ENCODE measurements at places on chromosomes 6 and 20.

GRCh38 chr6:163183806-163184205 lies 230.7 kb upstream of the QKI start:
- DNase-seq, result no peak

DNA sequence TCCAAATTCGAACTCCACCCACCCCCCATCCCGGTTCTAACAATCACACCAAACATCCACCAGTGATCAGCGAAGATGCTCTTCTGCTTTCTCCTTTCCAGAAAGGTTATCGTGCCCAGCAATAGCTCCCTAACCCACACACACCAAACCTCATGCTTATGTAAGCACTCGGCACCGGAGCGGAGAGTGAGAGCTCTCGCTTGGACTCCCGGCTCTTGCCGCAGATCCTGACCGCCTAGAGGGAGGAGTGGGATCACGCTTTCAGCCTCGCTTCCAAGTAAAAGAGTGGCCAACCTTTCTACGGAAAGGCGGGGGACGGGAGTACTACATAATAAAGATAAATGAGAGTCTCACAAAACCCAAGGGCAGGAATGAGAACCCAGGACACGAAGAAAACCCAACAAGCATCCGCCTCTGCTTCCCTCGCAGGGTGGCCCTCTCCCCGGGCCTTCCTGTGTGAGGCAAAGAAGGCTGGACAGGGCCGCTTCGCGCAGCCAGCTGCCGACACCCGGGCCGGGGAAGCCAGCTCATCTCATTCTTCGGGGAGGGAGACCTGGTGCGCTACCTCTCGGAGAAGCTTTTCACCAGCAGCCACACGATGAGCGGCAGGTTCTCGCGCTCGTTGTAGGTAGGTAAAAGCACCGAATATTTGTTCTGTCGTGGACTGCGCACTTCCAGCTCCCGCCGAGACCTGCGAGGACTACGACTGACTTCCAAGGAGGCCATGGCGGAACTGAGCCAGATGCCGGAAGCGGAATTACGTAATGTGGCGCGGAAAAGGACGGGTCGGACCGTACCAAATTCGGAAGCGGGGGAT lies at the start of gene DPM1:
Gene DPM1, minus strand, starts transcription at position 735 of the 817 bp plus-strand sequence. Its CDS starts 9 bp downstream, at position 726.
- DNase-seq, result peak; percentile 86

GRCh38 chr6:118101831-118102345 lies 194.8 kb downstream of the SLC35F1 start:
- no peak for DNase-seq

DNA sequence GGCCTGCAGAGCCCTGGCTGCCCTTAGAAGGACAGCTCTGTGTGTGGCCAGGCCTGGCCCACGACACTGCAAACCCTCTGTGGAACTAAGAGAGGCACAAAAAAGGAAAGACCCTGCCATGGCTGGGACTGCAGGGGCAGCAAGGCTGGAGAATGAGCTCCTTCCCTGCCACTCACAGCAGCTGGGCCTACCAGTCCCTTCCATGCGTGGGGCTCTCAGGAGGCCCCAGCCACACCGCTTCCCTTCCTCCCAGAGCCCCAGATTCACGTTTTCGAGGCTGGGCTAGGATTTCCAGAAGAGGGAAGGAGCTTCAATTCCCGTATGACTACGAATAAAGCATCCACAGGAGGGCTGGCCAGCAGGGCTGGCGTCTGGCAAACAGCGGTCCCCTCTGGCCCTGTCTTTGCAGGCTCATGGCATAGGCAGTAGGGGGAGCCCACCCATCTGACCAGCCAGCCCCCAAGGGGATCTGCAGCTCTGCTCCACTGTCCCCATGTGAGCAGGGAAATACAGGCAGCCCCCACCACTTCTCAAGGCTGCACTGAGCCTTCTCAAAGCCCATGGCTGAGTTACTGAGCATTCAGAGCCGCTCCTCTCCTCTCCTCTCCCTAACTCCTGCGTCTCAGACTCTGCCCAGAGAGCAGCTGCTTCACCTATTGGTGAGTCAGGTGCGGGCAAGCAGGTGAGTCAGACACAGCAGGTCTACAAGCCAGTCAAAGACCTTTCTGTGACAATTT lies 53.1 kb downstream of the NINL start:
- no peak for DNase-seq

GRCh38 chr20:50358971-50359370 lies 151.2 kb upstream of the PTPN1 start:
- no peak for DNase-seq

DNA sequence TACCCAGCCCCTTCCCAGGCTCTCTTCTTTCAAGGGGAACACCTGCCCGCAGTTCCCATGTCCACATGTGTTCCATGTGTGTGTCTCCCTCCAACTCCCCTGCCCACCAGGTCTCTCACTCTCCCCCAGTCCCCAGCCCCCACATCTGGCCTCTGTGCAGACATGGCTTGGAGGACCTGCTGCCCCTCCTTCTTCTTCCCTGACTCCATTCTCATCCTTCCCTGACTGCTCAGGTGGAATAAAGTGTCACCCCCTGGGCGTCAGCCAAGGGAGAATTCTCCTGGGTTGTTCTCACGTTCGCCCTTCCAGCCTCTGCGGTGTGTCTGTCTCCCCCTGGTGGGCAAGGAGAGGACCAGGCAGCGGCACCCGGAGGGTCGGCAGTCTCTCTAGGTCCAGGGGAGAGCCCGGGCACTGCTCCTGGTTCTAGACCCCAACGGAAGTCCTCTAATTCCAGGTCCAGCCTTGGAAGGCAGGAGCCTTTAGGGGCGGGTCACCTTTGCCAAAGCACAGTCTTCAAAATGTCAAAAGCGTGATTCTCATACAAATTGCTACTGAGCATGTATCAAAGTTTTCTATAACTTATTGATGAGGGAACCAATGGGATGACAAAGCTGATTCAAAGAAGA lies 50.5 kb downstream of the EBF4 start:
- DNase-seq, result peak; percentile 78

DNA sequence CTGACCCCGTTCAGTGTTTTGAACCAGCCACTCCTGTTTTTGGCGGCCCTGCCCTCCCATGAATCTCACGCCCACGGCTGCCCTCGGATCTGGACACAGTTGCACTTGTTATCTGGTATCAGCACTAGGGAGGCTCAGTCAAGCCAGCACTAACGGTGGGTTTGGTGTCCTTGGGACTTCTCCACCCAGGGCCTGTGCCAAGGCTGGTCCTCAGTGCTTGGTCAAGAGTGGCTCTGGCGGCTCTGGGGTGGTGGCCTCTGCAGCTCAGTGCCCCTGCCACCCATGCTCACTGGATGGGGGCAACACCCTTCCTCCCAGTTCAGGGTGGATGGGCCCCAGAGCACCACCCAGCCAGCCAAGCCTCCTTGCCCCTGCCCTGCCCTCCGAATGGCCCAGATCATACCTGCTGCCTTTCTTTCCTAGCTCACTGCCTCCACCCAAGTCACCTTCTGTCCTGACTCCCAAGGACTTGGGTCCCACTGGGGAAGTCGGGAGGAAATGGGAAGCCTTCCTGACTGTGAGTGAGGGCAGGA lies 54.7 kb downstream of the SSR1 start:
- no peak for DNase-seq

- no peak for DNase-seq
Observed at GRCh38 chr6:60754879-60755278, 1531.1 kb downstream of the KHDRBS2 start.

GRCh38 chr6:137711972-137712371 lies 155.1 kb upstream of the TNFAIP3 start:
- DNase-seq, result no peak

DNA sequence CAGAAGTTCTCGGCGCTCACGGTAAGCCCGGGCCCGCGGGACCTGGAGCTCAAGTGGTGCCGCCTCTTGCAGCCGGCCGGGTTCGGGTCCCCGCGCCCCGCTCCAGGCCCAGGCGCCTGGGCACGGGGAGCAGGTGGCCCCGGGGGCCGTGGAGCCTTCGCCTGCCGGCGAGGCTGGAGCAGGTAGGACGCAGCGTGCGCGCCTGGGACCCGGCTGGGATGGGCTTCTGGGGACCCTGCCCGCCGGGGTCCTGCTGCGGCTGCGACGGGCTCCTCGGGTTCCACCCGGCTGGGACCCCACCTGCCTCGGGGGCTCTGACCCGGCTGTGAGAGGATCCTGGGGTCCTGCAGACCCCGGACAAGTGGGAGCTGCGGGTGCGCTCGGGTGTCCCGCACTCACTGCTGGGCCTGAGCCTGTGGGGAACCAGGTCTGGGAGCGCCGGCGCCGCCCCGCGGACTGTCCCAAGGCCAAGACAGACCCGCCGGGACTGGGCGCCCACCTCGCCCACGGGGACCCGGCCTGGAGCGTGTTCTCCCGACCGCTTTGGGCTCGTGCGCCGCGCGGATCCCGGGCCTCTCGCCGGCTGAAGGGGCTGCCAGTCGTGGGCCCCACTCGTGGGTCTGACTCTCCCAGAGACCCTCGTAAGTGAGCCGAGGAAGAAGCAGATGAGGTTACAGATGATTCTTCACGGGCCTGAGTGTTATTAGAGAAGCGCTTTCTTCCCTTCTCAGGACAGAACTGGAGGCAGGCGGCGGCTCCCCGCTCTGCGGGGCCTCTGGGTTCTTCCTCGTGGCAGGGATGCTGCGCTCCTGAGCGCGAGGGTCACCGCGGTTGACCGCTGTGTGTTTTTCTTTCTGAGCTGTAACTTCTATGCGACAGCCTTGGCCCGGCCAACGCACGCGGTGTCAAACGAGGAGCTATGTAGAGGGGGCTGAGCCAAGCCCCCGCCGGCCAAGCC lies 729 bp downstream of the SMOC2 start:
- no peak for DNase-seq

GRCh38 chr20:48056218-48056617 lies 270.9 kb upstream of the SULF2 start:
- no peak for DNase-seq

GRCh38 chr6:82904257-82904656 lies 161.4 kb downstream of the UBE3D start:
- DNase-seq, result no peak

DNA sequence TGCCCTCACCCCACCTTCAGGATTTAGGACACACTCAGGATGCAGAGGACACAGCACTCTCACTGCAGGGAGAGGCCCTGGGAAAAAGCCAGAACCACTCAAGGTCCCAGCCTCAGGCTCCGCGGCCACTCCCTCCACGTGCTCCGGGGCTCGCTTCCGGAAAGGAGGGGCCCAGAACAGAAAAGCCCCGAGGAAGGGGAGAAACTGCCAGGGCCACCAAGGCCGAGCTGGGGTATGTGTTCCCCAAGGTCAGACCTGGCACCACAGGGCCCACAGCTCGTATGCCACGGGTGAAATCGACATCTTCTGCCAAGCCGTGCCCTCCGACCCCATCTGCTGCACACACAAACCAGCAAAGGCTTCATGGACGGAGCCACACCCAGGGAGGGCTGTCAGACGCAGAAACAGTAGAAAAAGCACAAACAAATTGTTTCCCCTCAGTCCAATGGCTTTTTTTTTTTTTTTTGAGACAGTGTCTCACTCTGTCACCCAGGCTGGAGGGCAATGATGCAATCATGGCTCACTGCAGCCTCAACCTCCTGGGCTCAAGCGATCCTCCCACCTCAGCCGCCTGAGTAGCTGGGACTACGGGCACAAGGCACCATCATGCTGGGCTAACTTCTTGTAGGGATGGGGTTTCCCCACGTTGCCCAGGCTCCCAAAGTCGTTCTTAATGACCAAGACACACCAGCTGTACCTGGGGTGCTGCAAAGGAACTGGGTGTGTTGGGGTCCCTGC lies 33.4 kb downstream of the SLC2A4RG start:
- no peak for DNase-seq

GRCh38 chr6:94127716-94128115 lies 708.4 kb upstream of the EPHA7 start:
- DNase-seq, result no peak

DNA sequence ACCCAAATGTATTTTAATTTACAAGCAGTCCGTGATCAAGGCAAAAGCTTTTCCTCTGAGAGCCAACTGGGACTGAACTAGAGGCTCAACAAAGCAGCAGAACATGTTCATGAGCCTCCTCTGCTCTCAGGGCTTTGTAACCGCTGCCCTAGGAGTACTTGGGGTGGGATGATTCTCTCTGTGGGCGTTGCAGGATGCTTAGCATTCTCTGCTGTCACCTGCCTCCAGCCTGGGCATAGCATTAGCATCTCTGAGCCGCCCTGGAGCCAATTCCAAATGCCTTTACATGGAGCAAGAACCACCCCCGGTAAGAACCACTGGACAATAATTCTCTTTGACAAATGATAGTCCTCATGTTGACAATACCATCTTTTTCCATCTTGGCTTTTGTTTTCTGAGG lies 237.6 kb upstream of the CDH4 start:
- no peak for DNase-seq

- DNase-seq, result no peak
Observed at GRCh38 chr6:44284121-44284520, 13.9 kb downstream of the TMEM151B start.

- DNase-seq, result no peak
Observed at GRCh38 chr6:46734867-46735719, at the start of gene PLA2G7. PLA2G7 (minus strand) TSS chr6:46735375; CDS start chr6:46722891, 12,484 bp downstream.

GRCh38 chr20:3473944-3474343 lies 3.1 kb downstream of the ATRN start:
- no peak for DNase-seq

DNA sequence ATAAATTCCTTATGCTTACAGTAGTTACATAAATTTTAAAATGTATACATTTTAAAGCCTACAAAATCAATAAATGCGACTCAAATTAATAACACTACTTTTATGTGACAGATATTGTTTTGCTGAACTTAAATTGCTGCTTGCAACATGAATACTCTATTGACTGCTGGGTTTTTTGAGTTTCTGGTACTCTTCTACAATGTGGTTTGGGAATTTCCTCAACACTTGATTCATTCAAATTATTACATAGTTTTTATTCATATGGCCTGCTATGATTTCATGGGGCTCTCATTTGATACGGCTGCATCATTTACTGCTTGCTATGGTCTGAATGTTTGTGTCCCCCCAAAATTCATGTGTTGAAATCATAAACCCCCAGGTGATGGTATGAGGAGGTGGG lies 2.3 kb upstream of the TXLNB start:
- no peak for DNase-seq

DNA sequence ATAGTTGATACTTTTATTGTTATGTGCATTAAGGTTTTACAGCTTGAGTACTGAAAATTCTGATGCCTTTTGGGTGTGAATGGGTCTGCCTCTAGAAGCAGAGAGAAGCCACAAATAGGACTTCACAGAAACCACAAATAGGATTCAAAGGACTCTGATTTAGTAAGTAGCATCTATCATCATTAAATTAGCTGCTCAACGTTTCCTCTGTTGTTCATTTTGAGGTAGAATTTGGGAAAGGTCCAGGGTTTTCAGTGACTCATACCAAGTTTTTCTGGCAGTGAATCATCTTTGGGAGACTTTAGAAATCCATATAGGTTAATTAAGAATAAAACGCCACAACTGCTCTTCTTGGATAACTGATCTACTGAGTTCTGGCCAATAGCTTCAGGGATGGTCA lies 105.1 kb downstream of the PHF3 start:
- no peak for DNase-seq

- DNase-seq, result no peak
Observed at GRCh38 chr6:2763876-2764540, 1.2 kb upstream of the WRNIP1 start.

- no peak for DNase-seq
Observed at GRCh38 chr20:38854654-38855066, 49.2 kb downstream of the PPP1R16B start.

All from CD8-positive, alpha-beta T cell (primary cell).